ENCODE measurements at places on chromosomes 7 and 10.

DNA sequence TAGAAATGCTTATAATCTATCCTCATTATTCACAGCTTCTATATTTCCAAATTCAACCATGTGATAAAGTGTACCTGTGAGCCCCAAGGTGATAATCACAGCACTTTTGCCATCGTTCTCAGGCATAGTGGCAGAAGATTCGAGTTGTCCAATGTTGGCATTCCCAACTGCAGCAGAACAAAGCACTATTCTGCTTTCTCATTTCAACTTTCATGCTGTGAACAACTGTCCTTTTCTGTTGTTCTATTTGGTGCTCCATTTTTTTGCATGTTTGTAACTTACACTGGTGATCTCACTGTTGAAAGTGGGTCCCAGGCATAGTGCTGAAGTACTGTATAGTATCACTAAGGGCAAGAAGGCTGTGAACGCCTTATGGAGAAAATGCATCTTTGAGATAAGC lies 438.2 kb downstream of the PAXIP1 start:
- no peak for DNase-seq

DNA sequence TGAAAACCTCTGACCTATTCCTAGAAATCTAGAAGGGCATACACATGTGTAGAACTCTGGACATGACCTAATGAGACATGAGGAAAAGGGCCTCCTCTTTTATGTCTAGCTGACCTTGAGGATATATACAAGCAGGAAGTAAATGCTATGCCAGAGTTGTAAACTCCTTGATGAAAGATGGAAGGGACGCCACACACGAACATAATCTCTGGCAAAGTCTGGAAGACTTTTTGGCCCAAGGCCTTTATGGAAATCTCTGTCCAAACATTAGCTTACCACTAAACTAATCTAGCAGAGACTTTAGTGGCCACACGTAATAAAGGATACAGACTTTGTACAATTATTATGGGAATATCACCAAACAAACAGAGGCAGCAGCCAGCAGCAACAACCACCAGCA lies 138.1 kb upstream of the THSD7A start:
- no peak for DNase-seq

DNA sequence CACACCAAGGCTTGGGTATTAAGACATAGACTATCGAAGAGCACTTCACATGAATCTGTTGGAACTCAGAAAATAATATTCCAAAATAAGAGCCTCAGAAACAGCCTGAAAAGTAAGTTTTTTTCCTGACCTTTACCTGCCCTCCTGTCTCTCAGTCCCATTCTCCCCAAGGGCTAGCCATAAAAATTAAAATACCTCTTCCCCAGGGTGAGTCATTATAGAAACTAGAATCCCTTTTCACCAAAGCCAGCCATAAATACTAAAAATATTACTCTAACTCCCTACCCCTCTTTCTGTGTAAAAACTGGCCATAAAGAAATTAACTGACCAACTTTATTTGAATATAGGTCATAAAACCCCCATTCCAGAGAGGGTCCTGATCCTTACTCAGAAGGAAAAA lies 87.9 kb upstream of the TMEM106B start:
- DNase-seq, result no peak

DNA sequence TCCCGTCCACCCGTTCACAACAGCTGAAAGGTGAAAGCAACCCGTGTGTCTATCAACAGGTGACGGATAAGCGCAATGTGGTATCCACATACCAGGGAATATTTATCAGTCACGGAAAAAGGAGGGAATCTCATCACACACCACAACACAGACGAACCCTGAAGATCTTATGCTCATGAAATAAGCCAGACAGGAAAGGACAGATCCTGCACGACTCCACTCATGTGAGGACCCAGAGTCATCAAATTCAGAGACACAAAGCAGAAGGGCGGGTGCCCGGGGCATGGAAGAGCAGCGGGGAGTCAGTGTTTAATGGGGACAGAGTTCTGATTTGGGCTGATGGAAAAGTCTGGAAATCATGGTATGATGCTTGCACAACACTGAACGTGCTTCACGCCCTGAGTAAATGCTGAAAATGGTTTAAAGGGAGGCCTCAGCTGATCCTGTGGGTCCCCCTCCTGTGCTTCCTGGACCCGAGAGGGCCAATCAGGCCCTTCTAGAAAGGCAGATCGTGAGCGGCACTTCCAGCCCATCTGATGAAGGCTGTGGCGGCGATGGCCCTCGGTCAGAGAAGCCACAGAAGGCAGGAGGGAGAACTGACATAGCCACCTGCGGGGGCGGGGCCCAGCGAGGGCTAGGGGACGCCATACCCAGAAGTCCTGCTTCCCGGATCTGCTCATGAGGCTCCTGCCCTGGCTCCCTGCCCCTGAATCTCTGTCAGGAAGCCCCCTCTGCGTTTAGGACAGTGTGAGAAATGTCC lies 19.1 kb downstream of the WDR86 start:
- DNase-seq, result no peak

GRCh38 chr10:43059336-43059720 lies 17.5 kb upstream of the RET start:
- DNase-seq, result no peak

- no peak for DNase-seq
These were observed 107.5 kb downstream of the NPTX2 start for GRCh38 chr7:98724591-98724990.

- DNase-seq, result no peak
These were observed 206.8 kb downstream of the SKIDA1 start for GRCh38 chr10:21318540-21319167.

All from NCI-H2081 (cell line).